Subcutaneous preadipocyte (primary cell): ENCODE measurements at places on chromosomes 2 and 18. TPM values are rescaled to one million over a fixed set of nuclear protein-coding genes. Genes with fewer than 3 reads are reported as not detected.

Gene EVA1A
- 3.3 and 18.2 TPM in 2 replicates for total RNA-seq

Gene CSRNP3
- 0.20 and 0.73 TPM in 2 replicates for total RNA-seq

Gene PPIL3
- total RNA-seq = 33.6 and 35.3 TPM in 2 replicates

Gene EDAR
- not detected in 2 replicates for total RNA-seq

Gene HTRA2
- total RNA-seq = 48.5 and 52.8 TPM in 2 replicates

Gene ARHGAP25
- total RNA-seq = under 0.01 TPM in 1 of 2 replicates, not detected in the other

Gene FLACC1
- 1.4 and 1.5 TPM in 2 replicates for total RNA-seq

Gene LRRC30
- total RNA-seq = not detected in 2 replicates

Gene MGAT5
- total RNA-seq = 18.0 and 39.7 TPM in 2 replicates

Gene INHBB
- total RNA-seq = 0.20 and 1.1 TPM in 2 replicates

Gene KATNAL2
- total RNA-seq = 2.5 and 4.8 TPM in 2 replicates

Gene RBM44
- total RNA-seq = 0.37 and 0.39 TPM in 2 replicates

Gene M1AP
- total RNA-seq = not detected in 2 replicates

Gene TDRD15
- total RNA-seq = not detected in 2 replicates

Gene SULT1C2
- total RNA-seq = under 0.01 and 0.39 TPM in 2 replicates
